ENCODE measurements at places on chromosomes 11 and 22.

GRCh38 chr22:48742191-48742555 is 1085.5 kb downstream of the BRD1 start:
- DNase-seq = no peak

DNA sequence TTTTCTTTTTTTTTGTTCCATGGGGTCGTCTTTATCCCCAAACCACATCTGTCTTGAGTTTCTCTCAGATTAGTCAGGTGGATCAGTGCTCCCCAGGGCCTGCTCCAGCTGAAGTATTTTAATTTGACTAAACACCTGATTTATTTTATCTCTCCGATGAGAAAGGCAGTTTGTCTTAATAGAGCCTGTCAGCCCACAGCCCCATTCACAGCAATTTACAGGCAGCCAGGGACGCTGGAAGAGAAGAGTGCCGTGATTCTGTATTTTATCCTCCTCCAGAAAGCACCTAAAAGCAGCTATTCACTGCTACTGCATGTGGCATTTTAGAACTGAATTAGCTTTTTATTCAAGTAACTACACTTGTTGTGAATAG is 164.5 kb downstream of the SOX6 start:
- no peak for DNase-seq

- DNase-seq = no peak
Measured at GRCh38 chr11:21723678-21724077, 469.2 kb upstream of the ANO5 start.

DNA sequence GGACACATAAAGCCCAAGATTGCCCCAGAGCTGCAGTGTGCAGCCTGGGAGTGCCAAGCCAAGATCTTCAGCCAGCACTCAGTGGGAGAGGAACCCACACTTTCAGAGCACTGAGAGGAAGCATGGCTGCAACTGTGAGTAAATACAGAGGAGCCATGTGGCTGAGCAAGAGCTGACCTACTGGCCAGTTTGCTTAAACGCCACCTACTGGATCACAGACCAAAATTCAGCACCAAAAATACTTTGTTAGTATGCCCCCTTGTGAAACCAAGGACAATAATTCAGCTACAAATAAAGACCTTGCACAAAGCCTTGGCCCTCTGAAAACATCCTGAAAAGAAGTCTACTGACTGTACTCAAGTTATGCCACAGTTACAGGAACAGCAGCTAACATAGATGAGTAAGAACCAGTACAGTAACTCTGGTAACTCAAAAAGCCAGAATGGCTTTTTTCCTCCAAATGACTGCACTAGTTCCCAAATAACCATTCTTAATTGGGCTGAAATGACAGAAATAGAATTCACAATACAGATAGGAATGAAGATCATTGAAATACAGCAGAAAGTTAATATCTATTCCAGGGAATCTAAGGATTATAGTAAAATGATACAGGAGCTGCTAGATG is 10.1 kb upstream of the OR4A15 start:
- DNase-seq = no peak

- DNase-seq = no peak
Measured at GRCh38 chr11:82989628-82990404, 81.9 kb downstream of the RAB30 start.

GRCh38 chr11:105740164-105740903 is 130.5 kb downstream of the GRIA4 start:
- DNase-seq = no peak

DNA sequence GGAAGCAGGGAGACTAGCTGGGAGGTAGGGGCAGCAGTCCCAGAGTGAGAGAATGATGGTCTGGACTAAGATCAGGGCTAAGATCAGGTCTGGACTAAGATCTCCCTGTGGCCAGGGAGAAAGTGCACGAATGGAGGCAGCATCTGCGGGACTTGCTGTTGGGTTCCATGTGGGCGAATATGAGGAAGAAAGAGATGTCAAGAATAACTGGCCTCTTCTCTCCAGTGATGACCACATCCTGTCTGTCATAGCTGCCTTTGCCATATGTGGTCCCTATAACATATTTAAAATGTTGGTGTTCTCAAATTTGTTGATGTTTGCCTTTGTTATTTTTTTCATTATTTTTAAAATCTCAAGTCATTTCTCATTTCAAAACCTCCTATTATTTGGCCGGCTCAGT is 27.4 kb upstream of the CXCR5 start:
- DNase-seq = no peak

DNA sequence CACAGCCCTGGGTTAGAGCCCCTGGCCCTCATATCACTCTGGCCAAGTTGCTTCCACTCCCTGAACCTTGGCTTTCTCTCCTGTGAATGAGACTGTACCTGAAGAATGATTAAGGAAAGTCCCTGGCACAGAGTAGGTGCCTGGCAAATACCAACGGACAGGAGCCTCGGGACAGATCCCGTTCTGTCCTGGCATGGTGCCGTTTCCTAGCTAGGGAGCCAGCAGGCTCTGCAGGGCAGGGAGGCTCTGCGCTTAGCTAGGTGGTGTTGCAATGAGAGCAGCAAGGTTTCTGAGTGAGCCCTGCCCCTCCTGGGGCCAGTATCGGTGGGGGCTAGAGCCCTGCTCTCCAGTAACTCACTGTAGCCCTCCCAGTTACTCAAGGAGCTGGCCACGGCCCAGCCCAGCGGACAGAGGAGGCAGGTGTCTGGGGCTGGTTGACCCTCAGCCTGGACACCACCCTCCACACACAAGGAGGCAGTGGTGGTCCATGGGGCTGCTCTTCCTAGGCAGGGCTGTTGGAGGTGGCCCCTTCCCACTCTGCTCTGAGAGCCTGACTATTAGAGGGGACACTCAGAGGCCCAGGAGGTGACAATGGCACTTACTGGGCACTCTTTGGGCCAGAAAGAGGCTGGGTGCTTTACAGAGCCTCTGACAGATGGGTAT is 74.4 kb downstream of the NFAM1 start:
- DNase-seq = no peak

- no peak for DNase-seq
Measured at GRCh38 chr11:78253797-78254196, 65.1 kb downstream of the USP35 start.

- no peak for DNase-seq
Measured at GRCh38 chr11:60377401-60378136, 763 bp upstream of the MS4A7 start.

GRCh38 chr11:118988280-118988679 is 9.7 kb upstream of the CENATAC start:
- no peak for DNase-seq

GRCh38 chr22:35472488-35472887 is 68.1 kb upstream of the RASD2 start:
- no peak for DNase-seq

- no peak for DNase-seq
Measured at GRCh38 chr22:40889116-40889515, 27.2 kb upstream of the DNAJB7 start.

DNA sequence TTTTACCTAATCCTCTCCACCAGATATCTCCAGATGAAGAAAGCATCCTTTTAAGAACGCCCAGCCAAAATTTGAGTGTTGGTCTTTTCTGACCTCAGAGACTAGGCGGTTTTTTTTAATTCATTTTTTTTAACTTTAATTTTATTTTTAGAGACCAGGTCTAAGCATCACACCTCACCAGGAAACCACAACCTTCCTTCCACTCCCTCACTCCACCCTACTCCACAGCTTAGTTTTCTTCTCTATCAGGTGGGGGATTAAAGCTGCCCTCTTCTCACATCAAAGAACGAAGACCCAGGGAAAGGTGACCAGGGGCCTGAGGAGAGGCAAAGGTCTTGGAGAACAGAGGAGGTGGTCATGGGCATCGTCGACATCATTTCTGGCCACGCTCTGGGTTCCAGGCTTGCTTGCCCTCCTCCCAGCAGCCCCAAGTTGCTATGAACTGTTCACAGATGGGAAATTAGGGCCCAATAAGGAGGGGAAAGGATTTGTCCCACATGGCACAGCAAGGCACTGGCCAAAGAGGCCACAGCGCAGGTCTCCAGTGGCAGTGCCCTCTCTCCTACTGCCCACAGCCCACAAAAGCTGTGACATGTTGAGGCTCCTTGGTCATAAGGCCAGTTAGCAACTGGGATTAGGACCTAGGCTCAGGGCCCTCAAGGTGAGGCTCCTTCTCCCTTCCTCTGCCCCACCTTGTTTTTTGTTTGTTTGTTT is 1.4 kb upstream of the PEX16 start:
- DNase-seq = no peak

- no peak for DNase-seq
Measured at GRCh38 chr11:74634537-74634936, 42.2 kb downstream of the POLD3 start.

GRCh38 chr11:121421149-121421901 is 30.8 kb upstream of the SORL1 start:
- no peak for DNase-seq

DNA sequence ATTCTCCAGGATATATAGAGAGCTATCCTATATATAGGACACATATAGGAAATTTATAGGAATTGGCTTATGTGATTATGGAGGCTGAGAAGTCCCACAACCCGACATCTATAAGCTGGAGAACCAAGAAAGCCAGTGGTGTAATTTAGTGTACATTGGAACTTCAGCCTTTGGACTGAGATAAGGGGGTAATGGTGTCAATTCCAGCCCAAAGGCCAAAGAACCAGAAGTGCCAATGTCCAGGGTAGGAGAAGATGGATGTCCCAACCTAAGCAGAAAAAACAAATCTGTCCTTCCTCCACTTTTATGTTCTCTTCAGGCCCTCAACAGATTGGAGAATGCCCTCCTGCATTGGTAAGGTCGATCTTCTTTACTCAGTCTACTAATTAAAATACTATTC is 25.5 kb upstream of the SMCO4 start:
- no peak for DNase-seq

- DNase-seq = no peak
Measured at GRCh38 chr22:45207533-45207932, 33.2 kb downstream of the KIAA0930 start.

DNA sequence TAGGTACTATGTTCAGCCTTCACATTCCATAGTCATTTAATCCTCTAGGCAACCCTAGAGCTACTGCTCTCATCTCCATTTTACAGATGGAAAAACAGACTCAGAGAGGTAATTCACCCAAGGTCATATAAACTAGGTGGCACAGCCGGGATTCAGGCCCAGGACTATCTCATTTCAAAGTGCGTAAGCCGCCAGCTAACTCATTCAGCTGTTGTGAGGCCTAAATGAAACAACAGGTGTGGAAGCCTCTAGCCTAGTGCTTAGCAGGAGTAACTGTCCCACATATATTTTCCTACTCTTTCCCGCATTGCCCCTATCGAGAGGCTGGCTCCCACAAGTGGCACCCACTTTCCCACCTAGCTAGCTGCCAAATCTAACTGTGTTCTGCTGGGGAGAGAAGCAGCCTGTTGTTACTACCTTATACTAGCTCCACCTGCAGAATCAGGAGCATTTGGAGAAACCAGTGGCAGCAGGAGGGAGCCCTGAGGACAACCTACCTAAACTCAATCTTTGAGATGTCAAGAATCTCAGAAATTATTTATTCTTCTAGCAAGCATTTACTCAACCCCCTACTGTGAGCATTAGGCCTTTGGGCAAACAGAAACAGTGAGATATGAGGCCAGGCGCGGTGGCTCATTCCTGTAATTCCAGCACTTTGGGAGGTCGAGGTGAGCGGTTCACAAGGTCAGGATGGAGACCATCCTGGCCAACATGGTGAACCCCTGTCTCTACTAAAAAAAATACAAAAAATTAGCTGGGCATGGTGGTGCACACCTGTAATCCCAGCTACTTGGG is 20.9 kb downstream of the PRG3 start:
- DNase-seq = no peak

GRCh38 chr11:90171359-90171758 is 36.9 kb downstream of the NAALAD2 start:
- DNase-seq = no peak

DNA sequence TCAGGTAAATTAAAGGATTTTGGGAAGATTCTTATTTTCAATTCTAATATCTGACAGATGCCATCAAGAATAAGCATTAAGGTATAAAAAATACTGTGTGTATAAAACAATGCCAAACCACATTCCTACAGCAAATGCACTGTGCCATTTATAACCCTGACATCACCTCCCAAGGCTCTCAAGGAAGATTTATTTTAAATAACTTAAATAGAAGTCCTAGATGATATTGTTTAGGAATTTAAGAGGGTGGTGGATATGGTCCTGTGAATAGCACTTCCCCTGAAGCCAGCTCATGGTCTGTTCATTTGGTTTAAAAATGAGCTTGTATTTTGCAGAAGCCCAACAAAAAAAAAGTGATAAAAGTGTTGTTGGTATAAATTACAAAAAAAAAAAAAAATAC is 32.1 kb downstream of the PPIL2 start:
- DNase-seq = no peak

GRCh38 chr11:18766015-18766414 is 25.6 kb downstream of the PTPN5 start:
- DNase-seq = no peak

- DNase-seq = no peak
Measured at GRCh38 chr11:26134481-26135355, 197.2 kb upstream of the ANO3 start.

DNA sequence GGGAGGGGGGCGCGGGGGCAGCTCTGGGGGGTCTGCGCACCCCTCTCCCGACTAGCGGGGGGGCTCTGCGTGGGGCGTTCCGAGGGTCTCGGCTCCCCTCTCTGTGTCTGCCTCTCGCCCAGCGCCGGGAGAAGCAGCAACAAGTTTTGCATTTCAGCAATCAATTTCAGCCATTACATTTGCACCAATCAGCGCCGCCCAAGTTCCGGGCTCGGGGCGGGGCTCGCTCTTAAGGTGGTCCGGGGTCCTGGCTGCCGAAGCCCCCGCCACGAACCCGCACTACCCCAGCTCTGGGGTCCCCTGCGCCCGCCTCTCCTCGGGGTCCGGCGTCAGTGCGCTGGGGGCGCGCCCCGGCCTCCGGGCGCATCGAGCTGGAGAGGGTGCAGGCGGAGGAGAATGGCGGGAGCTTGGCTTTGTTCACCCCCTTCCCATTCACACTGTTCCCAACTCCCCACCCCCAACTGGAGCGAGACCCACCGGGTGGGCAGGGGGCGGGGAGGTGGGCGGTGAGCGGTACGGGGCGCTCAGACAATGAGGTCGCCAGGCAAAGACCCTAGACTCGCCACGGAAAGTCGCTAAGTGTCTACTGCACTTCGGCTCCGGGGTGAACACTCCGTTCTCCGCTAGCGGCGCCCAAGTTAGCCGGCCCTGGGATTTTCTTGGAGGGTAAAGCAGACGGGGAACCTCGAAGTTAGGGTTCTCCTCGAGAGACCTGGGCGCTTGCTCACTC is at the start of gene MN1:
Gene MN1 (minus strand): TSS at position 141 of the 730 bp plus-strand sequence. CDS start 1,213 bp downstream, outside the sequence.
- DNase-seq = no peak

DNA sequence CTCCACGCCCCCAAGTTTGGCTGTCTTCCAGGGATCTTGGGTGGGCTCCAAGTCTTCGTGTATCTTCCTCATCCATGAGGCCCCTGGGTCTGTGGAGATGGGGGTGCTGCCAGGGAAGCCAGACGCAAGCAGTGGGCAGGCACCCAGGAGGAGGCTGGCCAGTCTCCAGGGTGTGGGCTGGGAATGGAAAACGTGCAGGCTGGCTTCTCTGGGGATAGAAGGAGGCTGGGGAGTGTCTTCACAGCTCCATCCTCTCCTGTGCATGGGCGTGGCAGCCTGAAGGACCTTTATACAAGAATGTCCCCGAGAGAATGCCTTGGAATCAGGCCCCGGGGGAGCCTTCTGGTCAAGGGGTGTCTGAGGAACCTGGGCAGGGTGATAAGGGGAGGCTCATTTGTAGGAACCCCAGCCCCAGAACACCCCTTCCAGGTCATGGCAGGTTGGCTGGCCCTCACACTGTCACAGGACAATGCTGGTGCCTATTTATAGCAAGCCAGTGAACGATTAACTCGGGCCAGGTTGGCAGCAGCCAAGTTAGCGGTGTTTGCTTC is 14.0 kb downstream of the SGSM1 start:
- DNase-seq = no peak
